ENCODE measurements at places on chromosomes 16 and 17.

DNA sequence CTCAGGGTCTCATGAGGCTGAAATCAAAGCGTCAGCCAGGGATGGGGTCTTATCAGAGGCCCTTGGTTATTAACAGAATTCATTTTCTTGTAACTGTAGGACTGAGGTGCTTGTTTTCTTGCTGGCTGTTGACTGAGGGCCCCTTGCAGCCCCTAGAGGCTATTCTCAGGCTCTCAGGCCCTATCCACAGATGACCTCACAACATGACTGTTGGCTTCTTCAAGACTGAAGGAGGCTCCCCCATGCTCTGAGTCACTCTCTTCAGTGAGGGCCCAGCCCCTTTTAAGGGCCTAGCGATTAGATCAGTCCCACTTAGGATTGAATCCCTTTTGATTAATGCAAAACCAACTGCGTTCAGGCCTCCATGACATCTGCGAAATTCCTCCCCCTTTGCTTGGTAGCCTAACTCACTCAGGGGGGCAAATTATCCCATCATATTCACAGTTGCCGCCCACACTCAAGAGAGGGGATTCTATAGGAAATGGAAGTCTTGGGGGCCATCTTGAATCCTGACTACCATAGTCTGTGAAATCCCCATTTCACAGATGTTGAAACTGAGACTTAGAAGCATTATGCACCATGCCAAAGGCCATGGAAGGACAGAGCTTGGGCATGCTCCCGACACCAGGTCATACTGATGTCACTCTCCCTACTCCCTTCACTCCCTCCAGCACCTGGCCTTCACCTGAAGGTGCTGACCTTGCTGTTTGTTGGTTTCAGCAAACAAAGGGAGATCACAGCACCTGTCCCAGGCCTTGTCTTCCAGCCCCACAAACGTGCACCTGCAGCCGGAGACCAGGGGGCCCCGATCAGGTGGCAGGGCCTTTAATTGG is 592.3 kb downstream of the MAF start:
- DNase-seq = peak; percentile 79

DNA sequence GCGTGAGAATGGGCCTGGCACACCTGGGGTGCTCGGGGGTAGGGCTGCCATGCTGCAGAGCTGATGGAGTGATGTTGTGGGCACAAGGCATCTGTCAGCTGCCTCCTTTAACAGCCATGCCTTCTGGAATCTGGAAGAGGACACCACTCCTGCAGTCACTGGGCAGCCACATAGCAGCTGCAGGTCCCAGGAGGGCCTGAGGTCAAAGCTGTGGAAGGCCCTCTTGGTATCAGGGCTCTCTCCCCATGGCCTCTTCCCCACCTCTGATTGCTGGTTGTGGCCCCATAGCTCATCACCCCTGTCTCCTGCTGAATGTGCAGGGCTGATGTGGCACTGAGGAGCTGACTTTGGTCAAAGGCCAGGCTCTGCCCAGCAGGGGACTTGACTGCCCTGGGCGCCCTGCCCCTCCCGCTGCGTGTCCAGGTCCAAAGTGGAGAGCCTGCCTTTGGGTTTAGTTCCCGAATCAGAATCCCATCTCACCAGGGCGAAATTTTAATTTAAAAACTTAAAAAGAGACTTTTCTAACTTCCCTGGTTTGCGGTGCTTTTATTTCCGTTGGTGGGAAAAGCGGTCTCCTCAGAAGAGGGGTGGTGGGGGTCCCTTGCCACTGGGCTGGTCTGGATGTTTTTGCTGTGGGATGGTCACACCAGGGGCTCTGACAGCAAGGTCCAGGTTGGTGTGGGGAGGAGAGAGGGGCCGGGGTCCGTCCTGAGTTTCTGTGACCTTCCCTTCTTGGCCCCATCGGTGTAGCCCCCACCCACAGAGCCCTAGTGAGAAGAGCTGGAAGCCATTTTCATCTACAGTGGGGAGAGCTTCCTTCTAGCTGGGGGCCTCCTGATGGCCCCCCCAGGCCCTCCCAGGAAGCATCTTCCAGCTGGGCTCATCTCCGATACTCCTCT is 5.9 kb downstream of the UBALD2 start:
- no peak for DNase-seq

DNA sequence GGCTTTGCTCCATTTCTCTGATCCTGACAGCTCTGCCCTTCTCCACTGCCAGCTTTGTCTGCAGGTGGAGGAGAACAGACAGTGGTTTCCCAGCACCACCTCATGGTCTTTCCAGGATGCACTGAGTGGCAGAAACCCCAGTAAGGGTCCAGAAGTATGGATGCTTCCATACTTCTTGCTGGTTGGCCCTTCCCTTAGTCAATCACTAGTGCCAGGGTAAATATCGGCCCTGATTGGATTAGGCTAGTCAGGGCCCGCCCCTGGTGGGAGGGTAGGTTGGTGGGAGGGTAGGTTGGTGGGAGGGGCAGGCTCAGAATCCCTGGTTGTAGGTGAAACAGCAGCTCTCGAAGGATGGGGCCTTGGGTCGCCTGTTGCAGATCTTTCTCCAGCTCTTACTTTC is 10.2 kb downstream of the RNF213 start:
- DNase-seq = no peak

DNA sequence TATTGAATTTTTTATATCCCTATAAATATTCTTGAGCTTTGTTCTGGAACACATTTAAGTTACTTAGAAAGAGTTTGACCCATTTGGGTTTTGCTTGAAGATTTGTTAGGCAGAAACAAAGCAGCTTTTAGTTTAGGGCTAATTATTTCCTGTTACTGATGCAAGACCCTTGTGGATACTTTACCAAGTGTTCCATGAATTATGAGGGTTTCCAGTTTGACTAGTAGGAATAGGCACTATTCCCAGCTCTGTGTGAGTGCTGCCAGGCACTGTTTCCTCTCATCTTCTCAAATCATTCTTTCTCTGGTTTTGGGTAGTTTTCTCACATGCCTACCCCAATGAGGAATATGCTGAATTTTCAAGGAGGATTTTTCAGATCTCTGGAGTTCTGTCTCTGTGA is 80.0 kb downstream of the SPACA3 start:
- no peak for DNase-seq

- DNase-seq = no peak
Measured at GRCh38 chr16:78591682-78592103, 492.2 kb downstream of the WWOX start.

DNA sequence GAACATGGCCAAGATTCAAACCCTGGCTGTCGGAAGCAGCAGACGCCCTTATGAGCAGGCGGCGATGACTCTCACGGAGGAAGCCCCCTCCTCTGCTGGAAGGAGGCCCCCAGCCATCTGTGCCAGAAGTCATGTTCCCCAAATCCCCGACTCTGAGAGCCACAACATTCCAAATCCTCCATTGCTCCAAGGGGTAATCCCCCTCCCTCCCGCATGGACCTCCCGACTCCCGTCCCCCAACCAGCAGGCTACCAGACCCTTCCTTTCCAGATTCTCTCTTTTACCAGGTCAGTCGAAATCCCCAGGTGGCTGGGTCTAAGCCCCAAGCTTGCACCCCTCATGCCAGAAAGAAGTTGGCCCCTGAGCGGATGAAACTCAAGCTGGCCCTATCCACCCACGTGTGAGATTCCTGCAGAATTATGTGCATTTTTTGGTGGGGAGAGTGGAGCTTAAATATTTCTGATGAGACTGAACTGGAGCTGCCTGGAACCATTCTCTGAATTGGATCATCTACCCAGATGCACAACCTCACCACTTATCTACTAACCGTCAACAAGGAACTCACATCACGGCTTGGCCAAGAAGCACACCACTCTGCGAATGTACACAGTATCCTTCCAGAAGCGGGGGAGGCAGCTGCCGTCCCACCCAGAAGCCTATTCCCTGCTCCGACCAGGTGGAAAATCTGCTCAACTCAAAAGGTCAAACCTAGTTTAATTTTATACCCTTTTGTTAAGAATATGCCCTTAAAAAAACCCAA is 283.5 kb downstream of the C16orf95 start:
- no peak for DNase-seq

DNA sequence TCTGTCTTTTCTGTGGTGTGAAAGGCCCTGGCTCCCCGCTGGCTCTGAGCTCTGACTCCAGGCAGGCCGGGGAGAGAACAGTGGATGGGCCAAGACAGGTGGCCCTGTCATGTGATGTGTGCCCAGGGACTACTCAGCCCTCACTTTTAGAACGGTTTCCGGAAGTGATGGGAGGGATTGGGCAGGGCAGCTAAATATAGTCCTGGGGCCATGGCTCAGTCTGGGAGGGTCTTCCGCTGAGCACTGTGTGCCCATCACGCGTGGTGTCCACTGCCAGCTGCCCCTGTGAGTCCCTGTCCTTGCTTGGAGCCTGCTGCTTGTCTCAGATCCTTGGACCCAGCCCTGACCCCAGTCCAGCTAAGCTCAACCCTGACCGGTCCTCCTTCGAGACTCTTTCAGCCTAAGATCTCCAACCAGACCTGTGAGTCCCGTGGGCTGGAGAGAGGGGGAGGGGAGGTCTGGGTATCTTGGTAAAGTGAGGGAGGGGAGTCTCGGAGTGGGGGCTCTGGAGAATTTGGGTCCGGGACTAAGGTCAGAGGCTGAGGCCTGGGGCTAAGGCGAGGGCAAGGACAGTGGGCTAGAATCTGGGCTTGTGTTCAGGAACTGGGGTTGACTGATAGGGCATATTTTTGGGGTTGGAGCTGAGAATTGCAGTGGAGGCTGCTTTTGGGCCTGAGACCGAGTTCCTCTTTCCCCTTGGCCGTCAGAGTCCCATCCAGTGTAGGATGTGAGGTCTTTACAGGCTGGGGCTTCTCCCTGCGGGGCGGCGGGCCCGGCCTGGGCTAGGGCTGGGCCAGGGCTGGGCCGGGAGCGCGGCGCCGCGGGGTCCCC is at the start of gene TRIM72:
TRIM72 (plus strand) TSS at position 243 of the 831 bp plus-strand sequence. CDS start 620 bp downstream, outside the sequence.
- no peak for DNase-seq

- DNase-seq = no peak
Measured at GRCh38 chr17:12983991-12984884, 33.6 kb downstream of the ELAC2 start.

DNA sequence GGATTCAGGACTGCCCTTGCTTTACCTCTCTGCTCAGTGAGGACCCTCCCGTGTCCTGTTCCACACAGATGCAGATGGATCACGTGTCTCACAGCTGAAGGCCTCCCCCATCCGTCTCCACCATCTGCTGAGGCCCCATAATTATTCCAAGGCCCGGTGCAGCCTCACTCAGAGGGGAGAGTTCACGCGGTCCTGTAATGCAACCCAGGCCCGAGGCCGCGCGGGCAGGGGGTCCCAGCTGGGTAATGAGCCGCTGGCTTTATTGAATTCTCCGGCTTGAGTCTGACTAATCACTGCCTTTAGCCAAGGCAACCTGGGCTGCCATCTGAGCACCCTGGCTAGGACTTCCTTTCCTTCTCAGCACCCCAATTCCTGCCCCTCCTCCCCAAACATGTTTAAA is 4.4 kb upstream of the WFIKKN2 start:
- DNase-seq = no peak

GRCh38 chr17:38361694-38362465 is 10.2 kb downstream of the SOCS7 start:
- DNase-seq = no peak

DNA sequence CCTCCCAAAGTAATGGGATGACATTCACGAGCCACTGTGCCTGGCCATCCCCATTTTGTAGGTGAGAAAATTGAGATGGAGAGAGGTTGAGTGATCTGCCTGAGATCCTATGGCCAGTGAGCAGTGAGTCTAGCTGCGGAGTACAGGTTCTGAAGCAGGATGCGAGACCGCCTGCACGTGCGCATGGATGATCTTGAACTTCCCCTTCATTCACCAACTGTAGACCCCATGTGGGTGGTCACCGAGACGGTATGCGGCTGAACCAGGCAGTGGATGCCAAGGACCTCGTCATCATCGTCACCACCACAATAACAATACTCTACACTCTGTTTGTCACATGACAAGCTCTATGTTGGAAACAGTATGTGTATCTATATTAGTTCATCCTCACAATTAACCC is 6.2 kb upstream of the SPNS3 start:
- DNase-seq = no peak

- no peak for DNase-seq
Measured at GRCh38 chr17:45288825-45289224, 26.9 kb upstream of the SPATA32 start.

GRCh38 chr16:81810894-81811538 is 31.9 kb downstream of the PLCG2 start:
- no peak for DNase-seq

DNA sequence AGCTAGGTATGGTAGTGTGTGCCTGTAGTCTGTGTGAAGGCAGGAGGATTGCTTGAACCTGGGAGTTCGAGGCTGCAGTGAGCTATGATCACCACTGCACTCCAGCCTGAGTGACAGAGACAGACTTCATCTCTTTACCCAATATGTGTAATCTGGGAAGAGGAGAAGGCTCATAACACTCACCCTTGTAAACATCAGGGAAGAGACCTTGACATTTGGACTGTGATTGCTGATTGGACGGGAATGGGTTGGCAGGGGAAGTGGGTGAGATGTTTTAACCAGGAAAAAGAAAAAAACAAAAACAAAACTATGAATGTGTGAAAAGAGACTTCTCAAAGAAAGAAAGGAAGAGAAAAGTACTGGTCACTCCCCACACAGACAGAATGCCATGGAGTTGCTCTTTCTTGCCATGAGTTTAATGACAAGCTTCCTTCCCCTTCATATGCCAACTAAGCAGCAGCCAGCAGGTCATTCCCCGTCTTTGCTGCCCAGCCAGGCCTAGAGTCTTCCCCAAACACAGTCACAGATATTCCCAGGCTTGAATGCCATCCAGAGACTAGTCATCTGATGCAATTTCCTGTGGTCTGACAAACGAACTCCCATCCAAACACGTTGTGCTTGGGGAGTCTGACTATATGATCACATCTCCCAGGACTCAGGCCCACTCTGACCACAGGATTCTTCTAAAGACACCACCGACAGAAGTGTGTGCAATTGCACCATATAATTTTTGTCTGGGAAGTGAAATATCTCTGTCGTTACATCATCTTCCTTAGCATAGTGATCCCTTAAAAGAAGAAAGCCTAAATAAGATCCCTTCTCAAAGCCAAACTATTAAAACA is 3.6 kb upstream of the XAF1 start:
- DNase-seq = peak; percentile 97

DNA sequence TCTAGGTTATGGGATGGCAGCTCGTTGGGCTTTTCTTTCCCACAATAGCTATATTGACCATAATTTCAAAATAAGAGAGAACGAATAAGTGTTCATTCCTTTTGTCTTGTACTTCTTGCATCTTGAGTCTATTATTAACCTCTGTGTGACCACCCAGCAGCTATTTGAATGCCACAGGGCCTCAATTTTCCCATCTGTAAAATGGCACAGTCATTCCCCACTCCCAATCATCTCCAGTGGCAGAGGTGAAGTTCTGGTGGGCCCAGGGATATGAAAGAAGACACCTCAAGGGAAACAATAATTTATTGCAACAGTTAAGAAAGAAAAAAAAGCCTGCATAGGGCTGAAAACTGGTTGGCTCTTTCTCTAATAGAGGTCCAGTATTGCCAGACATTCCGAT is 28.6 kb upstream of the NKD1 start:
- DNase-seq = no peak

GRCh38 chr17:78819402-78819801 is 21.2 kb downstream of the USP36 start:
- DNase-seq = no peak

DNA sequence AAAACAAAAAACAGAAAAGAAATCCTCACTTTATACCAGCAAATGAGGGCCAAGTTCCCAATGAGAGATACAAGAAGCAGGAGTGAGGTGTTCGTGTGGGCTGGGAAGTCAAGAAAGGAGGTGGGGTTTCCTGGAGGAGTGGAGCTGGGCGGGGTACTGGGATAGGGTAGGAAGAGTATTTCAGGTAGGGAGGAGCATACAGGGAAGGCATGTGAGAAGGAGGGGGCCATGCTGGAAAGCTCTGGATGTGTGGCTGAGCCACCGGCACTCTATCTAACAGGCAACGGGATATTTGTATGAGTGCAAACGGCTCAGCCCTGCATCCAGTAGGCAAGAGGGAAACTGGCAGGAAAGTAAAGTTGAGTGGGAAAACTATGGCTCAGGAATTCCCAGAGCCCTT is 4.2 kb downstream of the OR3A2 start:
- no peak for DNase-seq

All from inflammatory macrophage treated with lipopolysaccharide for 4 hours (primary cell).